CMK (cell line): ENCODE measurements at places on chromosomes 5 and 9.

DNA sequence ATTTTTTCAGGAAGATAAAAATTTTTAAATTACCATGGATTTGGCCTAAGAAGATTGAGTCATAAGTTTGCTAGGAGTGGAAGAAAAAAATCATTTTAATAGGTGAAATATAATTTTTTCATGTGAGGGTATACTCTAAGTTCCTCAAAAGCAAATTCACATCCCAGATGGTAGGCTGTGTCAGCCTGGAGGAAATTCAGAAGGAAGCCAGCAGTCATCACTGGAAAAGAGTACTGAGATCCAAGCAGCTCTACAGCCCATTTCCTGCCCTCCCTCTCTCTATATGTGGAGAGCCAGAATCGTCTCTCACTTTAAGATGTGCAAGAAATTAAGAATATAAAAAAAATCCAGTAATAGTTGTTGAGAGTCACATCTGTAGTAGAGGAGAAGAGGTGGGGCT is 126.5 kb upstream of the CDH18 start:
- DNase-seq = no peak

DNA sequence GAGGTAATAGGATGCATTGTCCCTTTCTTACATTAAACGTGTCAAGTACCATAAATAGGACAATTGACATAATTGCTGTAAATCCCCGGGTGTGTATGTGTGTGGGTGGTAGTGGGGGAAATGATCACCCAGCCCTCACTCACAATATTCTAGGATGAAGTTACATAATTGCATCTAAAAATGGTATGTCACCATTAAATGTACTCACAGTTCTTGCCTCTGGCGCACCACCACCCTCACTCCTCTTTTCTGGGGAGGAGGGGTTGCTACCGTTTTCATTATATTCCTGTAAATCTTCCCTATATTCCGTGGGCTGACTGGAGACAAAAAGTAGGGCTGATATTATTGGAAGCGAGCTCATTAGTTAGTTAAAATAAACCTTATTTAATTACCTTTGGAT is 563.8 kb downstream of the TLR4 start:
- DNase-seq = no peak

- peak; percentile 35 for DNase-seq
These were observed 73.5 kb downstream of the LNPEP start for GRCh38 chr5:97009212-97009898.

GRCh38 chr9:89687188-89687587 is 82.4 kb downstream of the GADD45G start:
- no peak for DNase-seq

GRCh38 chr5:85159395-85159794 is 774.7 kb upstream of the EDIL3 start:
- DNase-seq = no peak

DNA sequence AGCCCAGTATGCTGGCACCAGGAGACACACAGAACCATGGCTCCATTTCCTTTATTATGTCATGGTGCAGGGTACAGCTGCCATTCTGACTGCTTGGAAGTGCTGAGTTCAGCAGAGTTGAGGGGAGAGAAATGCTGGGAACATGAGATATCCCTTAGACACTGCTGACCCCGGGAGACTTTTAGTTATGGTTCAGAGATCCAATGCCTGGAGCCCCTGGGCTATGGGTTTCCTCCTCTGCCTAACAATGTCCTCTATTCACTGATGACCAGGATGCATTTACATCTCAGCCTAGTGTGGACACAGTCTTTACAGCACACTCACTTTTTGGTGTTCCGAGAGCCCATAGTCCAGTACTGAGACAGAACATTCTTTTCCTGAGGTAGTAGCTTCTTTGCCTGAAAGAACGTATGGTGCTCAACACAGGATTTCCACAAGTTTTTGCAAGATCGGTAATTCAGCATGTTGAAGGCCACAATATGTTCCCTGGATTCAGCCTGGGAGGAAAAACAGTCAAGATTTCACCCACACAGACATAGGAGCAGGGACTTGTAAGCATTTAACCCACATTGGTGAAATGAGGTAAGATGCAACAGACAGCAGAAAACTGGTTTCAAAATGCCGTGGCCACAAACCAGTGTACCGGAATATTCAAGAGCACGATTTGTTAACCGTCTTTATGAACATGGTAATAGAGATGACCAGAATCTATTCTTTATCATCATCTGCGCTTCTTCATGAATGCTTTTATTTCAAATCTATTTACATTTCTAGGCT is 71.3 kb downstream of the PTPN3 start:
- DNase-seq = no peak

DNA sequence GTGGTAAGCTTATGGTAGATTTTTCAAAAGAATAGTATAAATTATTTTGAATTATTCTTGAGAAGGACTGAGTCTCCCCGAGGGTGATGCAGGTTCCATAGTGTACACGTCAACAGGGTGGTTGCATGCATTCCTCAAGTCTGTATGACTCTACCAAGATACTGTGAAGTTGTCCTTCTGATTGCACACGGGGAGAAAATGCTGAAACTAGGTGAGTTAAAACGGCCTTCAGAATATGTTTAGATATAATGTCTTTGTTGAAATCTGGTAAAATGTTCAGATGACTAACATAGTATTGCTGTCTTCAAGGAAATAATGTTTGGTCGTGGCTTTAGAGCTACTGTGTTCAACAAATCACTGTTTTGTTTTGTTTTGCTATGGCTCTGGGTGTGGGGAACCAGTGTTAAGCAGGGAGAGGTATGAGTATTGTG is 22.4 kb upstream of the TNFAIP8 start:
- no peak for DNase-seq

GRCh38 chr9:93155716-93156474 is 21.8 kb upstream of the NINJ1 start:
- no peak for DNase-seq

DNA sequence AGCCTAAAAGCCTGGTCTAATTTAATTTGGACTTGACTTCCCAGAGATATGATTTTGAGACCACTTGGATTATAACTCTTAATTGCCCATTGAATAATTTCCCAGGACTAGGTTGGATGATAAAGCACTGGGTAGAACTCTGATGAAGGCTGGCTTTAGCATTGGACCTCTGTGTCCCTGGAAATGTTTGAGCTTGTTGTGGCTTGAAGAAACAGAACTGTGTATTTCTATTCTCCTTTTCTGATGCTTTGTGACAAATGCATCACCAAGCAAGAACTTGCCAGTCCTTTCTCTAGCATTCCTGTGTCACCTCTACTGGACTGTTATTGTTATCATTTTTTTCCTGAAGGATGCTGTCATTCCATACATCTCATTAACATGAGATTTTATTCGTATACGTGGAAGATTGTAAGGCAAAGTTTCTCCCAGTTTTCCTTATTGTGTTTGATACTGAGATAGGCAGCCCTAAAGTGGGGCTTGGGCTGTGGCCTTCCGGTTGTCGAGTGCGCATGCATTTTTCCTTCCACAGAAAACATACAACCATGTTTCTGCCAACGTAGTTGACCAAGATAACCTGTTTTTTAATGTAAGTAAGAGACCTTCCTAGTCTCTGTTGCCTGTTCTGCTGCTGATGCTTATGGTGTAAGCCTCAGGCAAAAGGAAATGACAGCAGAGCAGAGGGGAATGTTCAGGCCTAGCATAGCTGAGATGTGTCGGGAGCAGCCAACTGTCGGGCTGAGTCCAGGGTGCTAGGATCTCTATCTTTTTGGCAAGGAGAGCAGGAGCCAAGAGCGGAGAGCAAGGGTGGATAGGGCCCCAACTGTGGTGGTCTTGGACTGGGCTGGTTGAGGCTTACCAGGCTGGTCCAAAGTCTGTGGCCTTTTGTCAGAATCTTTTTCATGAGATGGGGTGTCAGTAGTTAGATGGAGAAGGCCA is 2.3 kb downstream of the NTRK2 start:
- no peak for DNase-seq

- DNase-seq = no peak
These were observed 4.5 kb downstream of the LHX3 start for GRCh38 chr9:136200424-136200823.

DNA sequence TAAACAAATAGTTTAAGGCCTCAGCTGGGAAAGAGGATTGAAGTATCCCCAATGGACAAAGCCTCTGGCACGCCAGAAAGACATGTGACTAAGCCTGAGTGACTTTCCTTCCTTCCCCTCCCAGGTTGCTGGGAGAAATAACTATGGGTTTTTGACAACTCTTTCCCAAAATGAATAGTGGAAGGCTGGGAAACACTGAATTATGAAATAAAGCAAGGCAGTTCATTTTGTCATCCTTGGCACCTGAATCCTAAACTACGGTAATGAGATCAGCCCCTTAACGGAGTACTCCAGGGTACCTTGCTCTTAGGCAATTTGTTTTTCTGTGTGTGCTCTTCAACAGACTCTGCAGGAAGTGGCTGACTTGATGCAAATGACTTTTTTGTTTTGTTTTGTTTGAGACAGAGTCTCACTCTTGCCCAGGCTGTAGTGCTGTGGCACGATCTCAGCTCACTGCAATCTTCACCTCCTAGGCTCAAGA is 75.2 kb downstream of the LMNB1 start:
- no peak for DNase-seq

DNA sequence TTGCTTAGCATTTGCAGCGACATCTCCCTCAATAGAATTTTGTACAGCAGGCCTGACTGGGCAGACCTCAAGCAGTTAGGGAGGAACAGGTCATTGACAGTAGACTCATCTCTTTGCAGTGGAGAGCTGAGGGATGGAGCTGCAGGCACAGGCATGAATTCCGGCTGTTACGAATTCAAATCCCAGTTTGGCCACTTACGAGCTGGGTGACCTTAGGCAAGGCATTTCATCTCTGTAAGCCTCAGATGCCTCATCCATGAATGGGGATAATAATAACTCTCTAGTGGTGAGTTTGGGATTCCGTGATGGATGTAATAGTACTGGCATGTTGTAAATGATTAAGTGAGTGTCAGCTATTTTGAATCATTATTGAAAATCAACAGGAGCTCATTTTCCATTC is 195.3 kb downstream of the SEMA6A start:
- DNase-seq = no peak

DNA sequence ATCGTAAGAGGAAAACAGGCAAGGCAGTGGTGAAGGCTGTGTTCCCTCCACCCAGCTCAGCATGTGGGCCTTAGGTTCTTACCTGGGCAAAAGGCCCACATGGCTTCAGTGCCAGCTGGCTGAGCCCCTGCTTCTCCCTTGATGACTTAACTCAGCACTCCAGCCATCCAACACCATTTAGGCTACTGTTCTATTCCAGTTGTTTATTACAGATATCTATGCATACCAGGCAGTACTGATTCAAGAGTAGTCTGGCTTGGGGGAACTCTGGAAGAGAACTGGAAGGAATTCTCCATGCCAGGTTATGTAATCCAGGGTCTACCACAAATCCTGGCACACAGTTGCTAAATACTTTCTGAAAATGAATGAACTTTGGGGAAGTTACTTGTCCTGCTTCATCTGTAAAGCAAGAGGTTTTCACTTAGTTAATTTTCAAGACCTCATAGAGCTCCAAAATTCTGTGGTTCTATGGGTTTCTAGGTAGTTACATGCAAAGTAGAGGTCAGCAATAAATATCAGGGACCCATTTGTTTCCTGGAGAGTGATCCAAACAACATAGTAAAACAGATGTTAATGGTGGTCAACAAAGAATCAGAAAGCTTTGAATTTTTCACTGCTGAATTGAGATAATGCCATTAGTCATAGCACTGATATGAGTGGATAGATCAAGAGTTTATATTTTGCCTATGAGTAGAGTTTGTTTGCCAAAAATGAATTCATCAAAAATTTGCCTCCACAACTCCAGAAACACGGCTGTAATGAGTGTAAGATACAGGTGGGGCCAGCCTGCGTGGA is 88.2 kb upstream of the OSMR start:
- DNase-seq = no peak

DNA sequence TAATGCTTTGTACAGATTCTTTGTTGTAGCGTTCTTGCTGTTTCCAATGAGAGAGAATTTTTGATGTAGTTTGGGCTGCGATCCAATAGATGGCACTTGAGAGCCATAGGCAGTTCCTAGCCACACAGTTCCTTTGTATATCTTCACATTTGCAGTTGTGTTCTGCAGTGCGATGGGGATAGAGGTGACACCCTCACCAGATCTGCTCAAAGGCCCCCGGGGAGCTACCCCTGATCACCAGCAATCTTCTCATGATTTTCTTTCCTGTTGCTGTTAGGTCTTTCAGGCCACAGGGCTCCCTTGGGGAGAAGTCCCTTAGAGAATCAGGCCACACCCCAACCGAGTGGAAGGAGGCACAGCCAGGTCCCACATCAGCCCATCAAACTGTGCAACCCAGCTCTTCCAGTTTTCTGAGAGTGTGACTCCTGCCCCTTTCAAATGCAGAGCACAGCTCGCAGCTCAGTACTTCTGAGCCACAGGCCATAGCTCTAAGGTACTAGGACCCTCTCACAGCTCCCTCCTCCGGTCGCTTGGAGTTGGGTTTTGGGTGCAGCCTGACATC is 353.7 kb downstream of the SLCO4C1 start:
- DNase-seq = no peak

GRCh38 chr5:168765086-168765550 is 185.9 kb upstream of the PANK3 start:
- no peak for DNase-seq

DNA sequence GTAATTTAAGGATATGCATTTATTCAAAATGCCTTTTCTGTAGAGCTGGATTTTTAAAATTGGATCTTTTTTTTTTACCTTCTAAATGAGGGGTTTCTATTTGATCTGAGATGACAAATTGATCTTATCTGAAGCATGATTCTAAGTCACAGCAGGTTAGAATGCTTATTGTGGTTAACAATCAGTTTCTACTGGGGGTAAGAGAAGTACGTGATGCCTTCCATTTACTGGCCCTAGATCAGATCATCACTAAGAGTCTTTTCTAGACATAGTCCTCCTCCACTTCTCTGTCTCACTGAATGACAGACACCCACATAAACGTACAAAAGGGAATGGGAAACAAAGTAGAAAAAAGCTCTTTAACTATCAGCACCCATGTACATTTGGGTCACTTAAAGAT is 231.9 kb downstream of the DMAC1 start:
- DNase-seq = no peak

DNA sequence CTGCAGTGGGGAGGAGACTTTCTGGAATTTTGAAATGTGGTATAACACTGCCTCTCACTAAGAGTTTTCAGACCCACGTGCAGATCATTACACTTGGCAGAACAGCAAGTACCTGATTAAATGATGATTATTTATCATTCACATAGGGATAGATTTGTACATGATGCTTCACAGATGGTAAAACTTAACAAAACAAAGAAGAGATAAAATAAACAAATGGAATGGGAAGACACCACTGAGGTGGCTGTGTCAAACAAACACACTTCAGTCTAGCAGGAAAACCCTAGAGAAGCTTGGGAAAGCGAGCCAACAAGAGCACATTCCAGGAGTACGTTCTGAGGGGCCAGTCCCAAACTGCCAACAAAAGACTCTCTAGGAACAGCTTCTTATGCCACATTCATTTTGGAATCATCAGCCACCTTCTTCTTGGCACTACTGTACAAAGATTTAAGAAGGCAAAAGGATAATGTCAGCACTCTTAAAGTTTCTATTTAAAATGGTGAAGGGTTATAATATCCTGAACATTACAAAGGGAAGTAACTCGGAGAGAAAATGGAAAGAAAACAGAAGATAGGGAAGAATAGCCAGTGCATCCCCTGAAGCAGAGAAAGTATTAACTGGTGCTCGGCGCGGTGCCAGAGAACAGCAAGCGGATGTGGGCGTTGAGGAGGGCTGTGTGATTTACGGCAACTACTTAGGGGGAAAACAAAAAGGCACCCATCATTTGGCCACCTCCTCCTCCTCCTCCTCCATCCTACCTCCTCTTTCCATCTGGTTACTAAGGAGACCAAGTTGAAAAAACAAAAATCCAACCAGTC is 1.6 kb downstream of the MED27 start:
- DNase-seq = no peak

- no peak for DNase-seq
These were observed at the start of gene PDE4D for GRCh38 chr5:59893429-59894227. PDE4D (minus strand) TSS chr5:59893726.

GRCh38 chr9:124040935-124041816 is 29.6 kb downstream of the LHX2 start:
- DNase-seq = no peak
